ENCODE measurements at places on chromosomes 2 and 18. TPM values are rescaled to one million over a fixed set of nuclear protein-coding genes. Genes with fewer than 3 reads are reported as not detected.

STAT4 gene
- 2.1 TPM for total RNA-seq

FOXI3 gene
- total RNA-seq, result 2.2 TPM

KIF5C gene
- total RNA-seq, result 38.9 TPM

GRCh38 chr18:69617888-69618287, 217.2 kb downstream of the DOK6 start:
- H3K4me1 ChIP-seq, result no peaks in the 10 kb centered on the region
- H3K4me3 ChIP-seq, result no peak overlapping the region
- H3K27me3 ChIP-seq, result no peaks in the 10 kb centered on the region
- no peaks in the 10 kb centered on the region for H3K36me3 ChIP-seq
- no peak for DNase-seq

GRCh38 chr2:211503856-211504255, 947.5 kb downstream of the CPS1 start:
- H3K27me3 ChIP-seq, result no peaks in the 10 kb centered on the region
- H3K27ac ChIP-seq, result no peak overlapping the region
- no peak for DNase-seq

DNA sequence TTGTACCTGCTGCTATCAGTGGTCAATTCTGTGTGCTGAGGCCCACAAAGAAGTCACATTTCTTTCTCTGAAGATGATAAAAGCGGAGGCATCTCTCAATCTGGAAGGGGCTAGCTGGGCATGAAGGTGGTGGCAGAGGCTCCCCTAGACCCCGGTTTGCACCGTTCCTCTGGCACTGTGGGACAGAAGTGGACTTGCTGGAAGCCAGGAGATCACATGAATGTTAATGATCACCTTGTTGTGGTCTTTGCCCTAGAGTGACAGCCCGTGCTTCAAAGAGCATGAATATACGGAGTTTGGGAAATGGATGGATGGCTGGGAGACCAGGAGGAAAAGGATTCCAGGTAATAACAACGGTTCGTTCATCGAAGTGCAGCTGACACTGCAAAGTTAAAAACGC, 20.2 kb downstream of the ALLC start:
- no peak overlapping the region for H3K27ac ChIP-seq
- H3K4me3 ChIP-seq, result no peak overlapping the region
- H3K27me3 ChIP-seq, result peaks cover 12% of the 10 kb centered on the region
- DNase-seq, result peak; percentile 25
- H3K36me3 ChIP-seq, result no peaks in the 10 kb centered on the region

DNA sequence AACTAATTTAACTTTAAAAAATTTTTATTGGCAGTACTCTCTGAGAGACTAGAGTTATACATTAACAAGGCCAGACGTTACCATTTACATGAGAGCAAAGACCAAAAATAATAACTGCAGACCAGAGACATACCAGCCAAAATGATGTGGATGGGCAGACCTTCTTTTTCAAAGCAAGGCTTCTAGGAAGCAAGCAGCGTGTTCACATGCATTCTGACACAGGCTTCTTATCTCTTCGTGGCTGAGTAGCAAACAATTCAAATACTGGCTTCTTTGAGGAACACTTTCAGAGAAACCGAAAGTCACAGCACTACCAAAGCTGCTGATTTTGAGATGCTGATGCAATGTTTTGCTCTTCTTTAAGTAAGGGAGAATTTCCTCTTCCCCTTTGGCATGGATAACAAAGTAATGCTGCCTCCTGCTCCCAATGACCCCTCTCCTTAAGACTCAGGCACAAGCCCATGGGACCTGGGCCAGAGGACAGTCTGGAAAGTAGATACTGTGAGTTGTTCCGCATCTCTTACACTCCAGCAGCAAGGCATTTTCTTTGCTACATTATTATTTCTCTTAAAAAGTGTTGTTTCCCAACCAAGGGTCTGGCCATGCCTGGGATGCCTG, 181.9 kb downstream of the MREG start:
- no peak overlapping the region for H3K4me3 ChIP-seq
- H3K36me3 ChIP-seq, result no peaks in the 10 kb centered on the region
- H3K4me1 ChIP-seq, result peaks cover 34% of the 10 kb centered on the region
- peak overlapping the region; percentile 68 for H3K27ac ChIP-seq

DNA sequence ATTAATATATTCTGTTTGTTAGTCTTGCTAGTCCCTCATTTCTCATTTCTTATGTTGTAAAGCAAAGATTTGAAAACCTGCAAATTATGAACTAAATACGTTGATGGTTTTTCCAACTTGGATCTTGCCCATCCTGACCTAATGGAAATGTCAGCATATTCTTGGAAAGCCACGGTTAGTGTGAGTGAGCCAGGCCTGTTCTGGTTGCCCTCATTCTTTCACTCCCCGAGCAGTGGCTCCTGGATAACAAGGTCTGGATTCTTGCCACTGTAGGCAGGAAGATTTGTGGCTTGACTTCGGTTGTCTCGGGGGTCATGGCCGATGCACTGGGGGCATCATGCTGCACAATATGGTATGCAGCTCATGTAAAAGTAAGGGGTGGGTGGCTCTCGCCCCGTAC, 359.1 kb downstream of the MEIS1 start:
- H3K27ac ChIP-seq, result no peak overlapping the region
- H3K4me1 ChIP-seq, result peaks cover 19% of the 10 kb centered on the region
- H3K27me3 ChIP-seq, result no peaks in the 10 kb centered on the region
- DNase-seq, result no peak
- no peak overlapping the region for H3K4me3 ChIP-seq

- peaks cover 10% of the 10 kb centered on the region for H3K4me1 ChIP-seq
- no peaks in the 10 kb centered on the region for H3K36me3 ChIP-seq
- H3K4me3 ChIP-seq, result no peak overlapping the region
- no peaks in the 10 kb centered on the region for H3K27me3 ChIP-seq
- no peak for DNase-seq
Measured at GRCh38 chr2:41033127-41033526, 581.2 kb upstream of the SLC8A1 start.
